ENCODE measurements at places on chromosomes 7 and 10.

DNA sequence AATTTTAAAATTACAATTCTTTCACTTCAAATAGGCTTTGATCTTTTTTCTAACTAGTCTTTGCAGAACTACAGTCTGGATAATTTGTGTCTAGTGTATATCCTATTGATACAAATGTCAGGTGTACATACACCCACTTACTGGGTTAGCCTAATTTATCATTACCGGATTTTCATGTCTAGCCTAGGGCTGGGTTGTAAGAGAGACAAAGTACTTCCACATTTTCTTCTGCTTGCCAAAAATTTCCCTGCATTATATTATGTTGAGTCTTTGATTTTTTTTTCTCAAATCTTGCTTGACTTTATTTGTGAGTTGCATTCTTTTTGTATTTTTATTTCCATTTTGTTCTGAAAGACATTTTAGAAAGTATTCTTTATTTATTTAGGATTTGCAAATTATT, 284.8 kb upstream of the FZD8 start:
- DNase-seq = no peak

DNA sequence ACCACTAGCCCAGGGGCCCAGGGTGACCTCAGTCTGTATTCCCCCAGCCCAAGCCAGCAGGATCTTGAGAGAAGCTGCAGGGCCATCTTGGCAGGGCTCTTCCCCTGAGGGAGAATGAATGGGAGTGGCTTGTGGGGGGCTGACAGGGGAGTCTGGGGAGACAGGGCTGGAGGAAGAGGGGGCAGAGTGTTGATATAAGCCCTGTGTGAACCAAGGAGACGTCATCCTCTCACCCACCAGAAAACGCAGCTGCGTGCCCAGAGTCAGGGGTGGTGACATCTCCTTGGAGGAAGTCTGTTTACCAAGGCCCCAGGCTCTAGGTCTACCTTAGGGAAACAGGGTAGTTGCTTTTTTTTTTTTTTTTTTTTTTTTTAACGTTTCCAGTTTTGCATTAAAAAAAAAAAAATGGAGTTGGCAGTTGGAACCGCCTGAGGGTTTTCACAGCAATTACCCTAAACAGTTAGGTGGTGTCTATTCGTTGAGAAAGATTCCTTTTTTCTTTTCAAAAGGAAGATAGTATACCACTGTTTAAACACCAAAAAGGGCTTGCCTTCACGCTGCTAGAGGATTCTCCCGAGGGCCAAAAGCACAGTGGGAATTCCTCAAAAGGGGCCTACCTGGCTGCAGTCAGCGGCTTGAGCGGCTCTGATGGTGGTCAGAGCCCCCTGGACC, 113.8 kb downstream of the PRPF18 start:
- DNase-seq = no peak

DNA sequence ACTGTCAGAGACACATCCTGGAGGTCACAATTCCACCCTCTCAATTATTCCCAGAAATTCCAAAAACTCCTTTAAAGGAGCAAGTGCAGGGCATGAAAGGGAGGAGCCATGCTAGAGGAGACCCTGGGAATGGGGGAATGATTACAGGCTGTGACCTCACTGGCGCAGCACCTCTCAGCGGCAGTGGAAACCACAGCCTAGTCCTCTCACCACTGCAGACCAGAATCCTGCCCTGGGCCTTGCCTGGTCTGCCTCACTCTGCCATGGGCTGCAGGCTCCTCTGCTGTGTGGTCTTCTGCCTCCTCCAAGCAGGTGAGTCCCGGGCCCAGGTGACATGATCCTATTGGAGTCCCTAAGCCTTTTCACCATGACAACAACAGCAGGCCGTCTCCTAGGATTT, 50.5 kb upstream of the PRSS58 start:
- no peak for DNase-seq

GRCh38 chr7:73683788-73684693, 644 bp downstream of the BUD23 start:
- DNase-seq = no peak

DNA sequence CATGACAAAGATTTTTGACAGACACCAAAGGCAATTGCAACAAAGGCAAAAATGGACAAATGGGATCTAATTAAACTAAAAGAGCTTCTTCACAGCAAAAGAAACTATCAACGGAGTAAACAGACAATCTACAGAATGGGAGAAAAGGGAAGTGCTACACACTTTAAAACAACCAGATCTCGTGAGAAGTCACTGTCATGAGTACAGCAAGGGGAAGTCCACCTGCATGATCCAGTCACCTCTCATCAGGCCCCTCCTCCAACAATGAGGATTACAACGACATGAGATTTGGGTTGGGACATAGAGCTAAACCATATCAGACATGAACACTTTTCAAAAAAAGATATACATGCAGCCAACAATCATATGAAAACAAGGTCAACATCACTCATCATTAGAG, 11.5 kb upstream of the PSTK start:
- no peak for DNase-seq

All from stimulated activated CD4-positive, alpha-beta T cell treated with anti-CD3 and anti-CD28 coated beads, TNF-alpha, amount 100 ng/mL, for 48 hours (primary cell).